Activated T-cell treated with anti-CD3 and anti-CD28 coated beads for 4 hours (primary cell): ENCODE measurements at places on chromosomes 12 and 14.

- no peak for DNase-seq
Measured at GRCh38 chr14:104876251-104876699, 11.2 kb downstream of the CEP170B start.

GRCh38 chr12:124853781-124854636 is 9.7 kb downstream of the SCARB1 start:
- DNase-seq = no peak

- no peak for DNase-seq
Measured at GRCh38 chr12:98916106-98916505, 271.0 kb downstream of the APAF1 start.

- DNase-seq = no peak
Measured at GRCh38 chr12:590206-590750, 73.0 kb downstream of the NINJ2 start.

DNA sequence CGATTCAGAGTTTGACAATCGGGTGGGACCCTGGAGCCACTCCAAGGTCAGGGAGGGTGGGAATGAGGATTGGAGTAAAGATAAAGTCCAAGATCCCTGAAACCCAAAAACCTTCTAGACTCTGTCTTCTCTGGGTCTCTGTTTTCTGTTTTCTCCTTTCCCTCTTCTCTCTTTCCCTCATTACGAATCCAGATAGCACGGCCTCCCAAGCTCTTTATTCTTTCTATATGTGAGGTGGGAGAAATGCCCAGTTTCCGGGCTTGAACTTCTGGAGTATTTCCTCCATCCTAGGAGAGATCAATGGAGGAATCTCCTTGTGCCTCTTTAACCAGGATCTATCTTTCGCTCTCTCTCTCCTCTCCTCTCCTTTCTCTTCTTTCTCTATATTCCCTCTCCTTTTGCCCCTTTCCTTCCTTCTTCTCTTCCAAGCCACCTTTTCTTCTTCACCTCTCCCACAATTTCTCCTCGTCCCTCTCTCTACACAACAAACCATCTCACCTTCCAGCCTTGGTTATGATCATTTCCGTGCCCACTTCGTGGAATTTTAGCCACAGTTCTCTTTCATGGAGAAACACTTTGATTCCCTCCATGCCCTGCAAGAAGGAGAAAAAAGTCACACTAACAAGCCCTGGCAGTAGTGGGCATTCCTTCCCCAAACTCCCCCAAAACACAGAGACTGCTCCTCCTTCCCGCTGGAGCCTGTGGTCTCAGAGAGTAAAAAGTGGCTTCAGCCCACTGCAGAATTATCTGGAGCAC is 4.4 kb downstream of the TBX5 start:
- DNase-seq = no peak

- no peak for DNase-seq
Measured at GRCh38 chr14:77485256-77485655, 13.4 kb downstream of the ISM2 start.

DNA sequence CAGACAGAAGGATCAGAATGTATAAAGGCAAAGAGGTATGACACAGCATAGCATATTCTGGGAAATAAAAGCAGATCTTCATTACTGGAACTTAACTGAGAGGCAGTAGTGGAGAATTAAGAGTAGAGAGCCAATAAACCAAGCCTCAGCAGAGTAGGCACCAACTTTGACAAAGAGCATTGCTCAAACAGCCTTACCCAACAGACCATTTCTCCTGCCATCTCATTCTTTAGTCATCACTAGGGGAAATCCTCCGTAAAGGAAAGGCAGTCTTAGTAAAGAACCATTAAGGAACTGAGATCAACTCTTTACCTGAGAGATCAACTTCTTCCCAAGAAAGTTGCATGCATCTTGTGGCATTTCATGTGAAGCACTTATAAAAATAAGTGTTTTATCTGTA is 36.6 kb downstream of the SENP1 start:
- DNase-seq = no peak

- DNase-seq = no peak
Measured at GRCh38 chr12:31119803-31120211, 46.1 kb downstream of the DDX11 start.

- no peak for DNase-seq
Measured at GRCh38 chr12:49295082-49295936, at the start of gene PRPH. Gene PRPH, plus strand, starts transcription at chr12:49295147. Its CDS starts 54 bp downstream, at chr12:49295201.

DNA sequence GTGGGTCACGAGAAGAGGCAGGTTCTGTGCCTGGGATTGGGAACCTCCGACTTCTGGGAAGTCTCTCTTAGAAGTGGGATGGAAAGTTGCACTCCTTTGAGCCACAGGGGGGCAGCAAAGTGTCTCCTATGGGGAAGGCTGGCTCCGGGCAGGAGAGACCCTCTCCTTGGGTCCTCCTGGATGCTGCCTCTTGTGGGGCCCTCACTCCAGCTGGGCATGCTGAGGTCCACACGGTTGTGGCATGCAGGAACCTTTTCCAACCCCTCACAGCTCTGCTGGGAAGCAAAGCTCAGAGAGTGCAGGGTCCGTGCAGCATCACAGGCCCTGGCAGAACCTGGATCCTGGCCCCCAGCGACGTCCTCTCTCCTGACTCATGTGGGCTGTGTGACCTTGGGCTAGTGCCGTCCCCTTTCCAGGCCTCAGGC is 17.4 kb downstream of the SDSL start:
- DNase-seq = no peak

- DNase-seq = no peak
Measured at GRCh38 chr12:121792607-121793439, 665 bp downstream of the RHOF start.

DNA sequence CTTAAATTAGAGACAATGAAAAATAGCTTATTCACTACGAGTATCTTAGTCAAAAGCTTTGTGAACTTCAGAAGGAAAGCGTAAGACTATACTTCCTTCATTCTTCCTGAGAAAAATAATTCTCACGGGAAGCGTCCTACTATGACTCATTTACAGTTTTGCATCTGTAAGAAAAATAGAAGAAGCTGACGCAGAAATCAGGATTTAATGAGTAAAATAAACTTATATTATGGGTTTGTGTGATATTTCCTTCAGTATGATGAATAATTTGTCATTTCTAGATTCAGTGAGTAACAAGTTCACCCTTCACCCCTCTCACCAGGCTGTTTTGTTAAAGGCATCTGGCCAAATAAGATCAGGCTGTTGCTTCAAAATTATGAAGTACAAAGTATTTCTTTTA is 17.8 kb upstream of the PDE3A start:
- DNase-seq = no peak

DNA sequence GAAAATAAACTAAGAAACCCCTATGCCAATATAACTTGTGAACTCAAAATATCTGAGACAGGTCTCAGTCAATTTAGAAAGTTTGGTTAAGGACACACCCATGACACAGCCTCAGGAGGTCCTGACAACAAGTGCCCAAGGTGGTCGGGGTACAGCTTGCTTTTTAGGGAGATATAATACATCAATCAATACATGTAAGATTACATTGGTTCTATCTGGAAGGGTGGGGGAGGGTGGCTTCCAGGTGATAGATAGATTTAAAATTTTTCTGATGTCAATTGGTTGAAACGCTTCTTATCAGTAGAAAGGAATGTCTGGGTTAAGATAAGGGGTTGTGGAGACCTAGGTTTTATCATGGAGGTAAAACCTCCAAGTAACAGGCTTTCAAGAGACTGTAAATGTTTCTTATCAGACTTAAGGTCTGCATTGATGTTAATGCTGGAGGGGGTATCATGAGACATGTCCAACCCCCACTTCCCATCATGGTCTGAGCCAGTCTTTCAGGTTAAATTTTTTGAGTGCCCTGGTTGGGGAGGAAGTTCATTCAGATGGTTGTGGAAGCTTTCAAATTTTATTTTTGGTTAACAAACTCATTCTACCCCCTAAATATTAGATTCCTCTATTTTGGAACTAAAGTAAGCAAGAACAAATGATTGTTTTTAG is 82.0 kb upstream of the RASSF8 start:
- DNase-seq = no peak

- no peak for DNase-seq
Measured at GRCh38 chr12:107875786-107876185, 101.3 kb downstream of the ASCL4 start.

- DNase-seq = no peak
Measured at GRCh38 chr12:21837847-21838246, 63.3 kb upstream of the KCNJ8 start.

DNA sequence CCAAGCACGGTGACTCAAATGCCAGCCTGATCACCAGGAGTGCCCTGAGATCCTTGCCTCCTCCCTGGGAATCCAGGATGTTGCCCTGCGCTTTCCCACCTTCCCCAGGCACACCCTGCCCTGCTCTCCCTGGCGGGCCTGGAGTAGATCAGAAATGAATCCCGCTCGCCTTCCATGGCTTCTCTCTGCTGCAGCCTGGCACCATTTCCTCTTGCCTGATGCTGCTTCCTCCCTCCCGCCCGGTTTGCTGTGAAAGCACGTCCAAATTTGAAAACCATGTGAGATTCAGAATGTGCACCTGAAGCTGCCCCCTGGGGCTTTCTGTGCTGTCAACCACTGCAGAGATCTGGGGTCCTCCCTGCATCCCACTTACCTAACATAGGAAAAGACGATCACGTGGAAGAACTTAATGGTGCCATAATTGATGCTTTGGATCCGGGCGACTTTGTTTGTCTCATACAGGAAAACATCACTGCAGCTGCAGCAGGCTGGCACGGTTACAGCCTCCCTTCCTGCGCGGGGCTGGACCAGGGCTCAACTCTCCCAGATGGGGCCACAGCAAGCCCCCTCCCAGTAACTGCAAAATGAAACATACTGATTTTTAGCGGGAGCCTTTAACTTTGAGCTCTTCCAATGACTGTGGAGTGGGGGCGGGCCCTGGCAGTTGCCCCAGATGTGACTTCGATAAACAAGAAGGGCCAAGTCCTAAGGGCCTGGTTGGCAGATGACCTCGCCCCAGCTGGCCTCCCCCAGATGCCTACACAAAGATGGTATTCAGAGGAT is 24.9 kb upstream of the C12orf76 start:
- DNase-seq = no peak

DNA sequence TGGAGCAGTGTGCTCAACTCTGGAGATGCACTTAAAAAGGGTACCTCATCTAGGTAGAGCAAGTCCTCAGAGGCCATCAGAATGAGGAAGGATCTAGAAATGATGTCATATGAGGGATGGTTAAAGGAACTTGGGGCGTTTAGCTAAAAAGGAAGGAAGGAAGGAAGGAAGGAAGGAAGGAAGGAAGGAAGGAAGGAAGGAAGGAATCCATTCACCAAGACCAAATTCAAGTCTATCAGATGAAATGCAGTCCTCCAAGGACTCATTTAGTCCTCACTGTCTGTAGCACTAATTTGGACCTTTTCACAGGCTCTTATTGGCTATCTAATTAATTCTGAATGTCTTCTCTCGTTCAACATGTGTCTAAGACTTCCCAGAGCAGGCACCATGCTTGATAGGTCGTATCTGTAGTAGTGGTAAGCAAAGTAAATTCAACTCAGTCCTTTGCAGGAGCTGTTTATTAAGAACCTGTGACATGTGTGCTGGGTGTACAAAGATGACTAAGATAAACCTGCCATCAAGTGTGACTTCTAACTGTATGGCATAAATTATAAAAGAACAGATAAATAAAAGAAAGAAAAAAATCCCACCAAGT is 63.5 kb downstream of the LLPH start:
- no peak for DNase-seq

DNA sequence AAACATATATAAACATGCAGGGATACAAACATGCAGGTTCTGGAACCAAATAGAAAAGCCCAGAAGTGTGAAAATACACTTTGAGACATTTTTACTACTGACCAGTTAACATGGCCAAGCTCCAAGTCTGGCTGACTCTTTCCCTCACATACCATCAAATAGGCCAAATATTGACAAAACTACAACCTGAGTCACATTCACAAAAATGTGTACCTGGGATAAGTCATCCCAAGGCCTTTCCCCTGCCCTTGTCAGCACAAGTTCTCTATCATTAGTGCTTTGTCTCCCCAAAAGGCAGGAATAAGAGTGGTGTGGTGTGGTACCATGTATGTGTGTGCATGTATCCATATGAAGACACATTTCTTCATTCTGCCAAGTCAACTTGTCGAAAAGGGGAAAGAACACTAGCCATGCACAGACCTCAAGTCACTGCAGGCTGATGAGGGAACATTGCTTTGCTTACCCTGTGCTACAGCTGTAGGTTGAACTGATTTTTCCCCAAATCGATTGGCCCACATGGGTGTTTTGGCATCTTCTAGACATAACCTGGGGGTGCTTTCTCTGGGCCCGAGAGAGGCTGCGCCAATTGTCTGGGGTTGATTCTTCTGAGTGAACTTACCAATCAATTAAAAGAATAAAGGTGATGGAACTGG is 14.9 kb downstream of the HOXC4 start:
- no peak for DNase-seq

- no peak for DNase-seq
Measured at GRCh38 chr12:132592282-132592970, 18.0 kb downstream of the LRCOL1 start.

- no peak for DNase-seq
Measured at GRCh38 chr12:121949648-121950397, 31.4 kb downstream of the CFAP251 start.

GRCh38 chr12:88996200-88996788 is 356.0 kb downstream of the DUSP6 start:
- DNase-seq = no peak

GRCh38 chr12:93497456-93497855 is 30.1 kb downstream of the MRPL42 start:
- no peak for DNase-seq

- no peak for DNase-seq
Measured at GRCh38 chr14:76256545-76256944, 104.8 kb downstream of the GPATCH2L start.

GRCh38 chr14:74592476-74593201 is 19.4 kb downstream of the LTBP2 start:
- DNase-seq = no peak

DNA sequence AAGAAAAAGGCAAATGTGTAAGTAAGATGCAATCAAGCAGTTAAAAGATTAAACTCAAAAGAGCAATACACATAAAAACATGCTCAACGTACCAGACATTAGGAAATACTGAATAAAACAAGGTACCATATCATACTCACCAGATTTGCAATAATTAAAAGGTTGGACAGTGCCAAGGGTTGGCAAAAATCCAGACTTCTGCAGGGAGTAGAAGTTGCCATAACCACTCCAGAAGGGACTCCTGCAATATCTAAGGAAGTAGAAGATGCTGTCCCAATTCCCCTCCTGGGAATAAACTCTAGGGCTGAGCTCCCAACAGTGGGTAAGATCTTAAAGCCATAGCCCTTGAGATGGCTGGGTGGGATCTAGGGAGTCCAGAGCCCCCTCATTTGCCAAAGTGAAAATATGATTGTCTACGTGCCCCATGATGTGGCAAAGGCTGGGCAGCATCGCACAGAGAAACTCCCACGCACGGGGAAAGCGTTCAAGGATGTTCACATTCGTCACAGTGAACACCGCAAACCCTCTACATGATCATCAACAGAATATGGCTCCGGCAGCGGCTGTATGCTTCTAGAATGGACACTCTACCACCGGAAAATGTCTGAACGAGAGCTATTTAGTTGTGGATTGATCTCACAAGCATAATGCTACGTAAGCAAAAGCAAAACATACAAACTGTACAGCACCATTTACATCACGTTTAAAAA is 12.3 kb downstream of the KCTD10 start:
- no peak for DNase-seq

DNA sequence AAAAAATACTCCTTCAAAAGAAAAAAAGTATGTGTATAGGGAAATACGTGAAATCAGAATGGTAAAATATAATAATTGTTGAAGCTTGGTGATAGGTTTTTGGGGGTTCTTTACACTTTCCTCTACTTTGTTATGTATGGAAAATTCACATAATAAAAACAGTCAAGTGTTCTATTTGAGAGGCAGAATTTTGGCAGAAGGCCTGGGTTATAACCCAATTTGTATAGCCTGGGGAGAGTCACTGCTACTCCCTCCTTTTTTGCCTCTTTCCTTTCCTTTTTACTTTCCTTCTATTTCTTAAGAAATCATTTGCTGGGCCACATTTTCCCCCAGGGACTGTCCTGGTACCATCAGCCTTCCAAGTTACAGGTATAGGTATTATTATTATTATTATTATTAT is 105.7 kb downstream of the CRADD start:
- no peak for DNase-seq
